ENCODE measurements at places on chromosomes 4 and X. TPM values are rescaled to one million over a fixed set of nuclear protein-coding genes. Genes with fewer than 3 reads are reported as not detected.
A peak's percentile ranks its signal among the peaks of the same experiment; 100 is the strongest.

- H3K27ac ChIP-seq = no peak overlapping the region
- H3K36me3 ChIP-seq = no peaks in the 10 kb centered on the region
- no peaks in the 10 kb centered on the region for H3K4me1 ChIP-seq
- no peaks in the 10 kb centered on the region for H3K27me3 ChIP-seq
- no peak for DNase-seq
These were observed 20.4 kb downstream of the UVSSA start for GRCh38 chr4:1367230-1367935.

Gene RHOXF1
- not detected for total RNA-seq

DNA sequence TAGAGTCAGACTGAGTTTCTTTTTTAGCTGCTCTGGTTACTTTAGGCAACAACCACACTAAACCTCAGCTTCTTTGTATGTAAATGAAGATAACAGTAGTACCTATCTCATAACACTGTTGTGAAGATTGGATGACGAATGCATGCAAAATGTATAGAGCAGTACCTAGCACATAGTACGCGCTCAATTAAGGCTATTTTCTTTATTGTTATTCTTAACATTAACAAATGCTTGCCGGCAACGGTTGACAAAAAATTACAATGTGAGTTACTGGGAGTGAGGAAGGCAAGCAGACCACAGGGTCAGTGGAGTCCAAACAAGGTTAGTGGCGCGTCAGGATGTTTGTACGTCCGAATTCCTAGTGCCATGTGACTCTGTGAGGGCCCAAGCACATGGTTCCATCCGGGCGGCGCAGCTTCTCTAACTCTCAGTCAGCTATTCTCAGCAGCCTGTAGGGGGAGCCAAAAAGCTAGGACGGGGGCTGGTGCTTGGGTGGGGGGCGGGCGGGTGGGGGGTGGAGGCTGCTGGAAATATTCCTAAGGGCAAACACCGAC, 821 bp upstream of the NALF2 start:
- H3K4me1 ChIP-seq = no peaks in the 10 kb centered on the region
- no peak overlapping the region for H3K27ac ChIP-seq
- H3K4me3 ChIP-seq = peak overlapping the region; percentile 80
- no peaks in the 10 kb centered on the region for H3K36me3 ChIP-seq

Gene MED14
- total RNA-seq = 57.6 TPM

Gene NLGN4X
- total RNA-seq = 51.3 TPM

Gene F8A3
- 0.31 TPM for total RNA-seq

DNA sequence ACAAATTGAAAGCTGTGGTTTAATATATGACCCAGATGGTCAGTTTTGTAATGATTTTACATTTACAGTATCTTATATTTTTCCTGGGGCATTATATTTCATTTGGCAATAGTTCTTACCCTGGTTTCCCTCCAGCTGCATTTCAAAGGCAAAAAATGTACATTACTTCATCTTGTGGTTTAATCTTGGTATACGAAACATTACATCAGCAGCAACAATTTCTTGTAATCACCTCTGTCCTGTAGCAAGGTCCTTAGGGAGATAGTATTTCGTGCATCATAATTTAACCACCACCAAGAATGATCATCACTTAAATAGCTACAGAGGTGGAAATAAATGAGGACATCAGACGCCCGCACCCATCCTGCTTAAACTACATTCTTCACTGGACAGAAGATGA, 48.8 kb downstream of the HS6ST2 start:
- DNase-seq = no peak
- no peaks in the 10 kb centered on the region for H3K4me1 ChIP-seq
- H3K4me3 ChIP-seq = no peak overlapping the region
- H3K36me3 ChIP-seq = no peaks in the 10 kb centered on the region
- no peak overlapping the region for H3K27ac ChIP-seq

DNA sequence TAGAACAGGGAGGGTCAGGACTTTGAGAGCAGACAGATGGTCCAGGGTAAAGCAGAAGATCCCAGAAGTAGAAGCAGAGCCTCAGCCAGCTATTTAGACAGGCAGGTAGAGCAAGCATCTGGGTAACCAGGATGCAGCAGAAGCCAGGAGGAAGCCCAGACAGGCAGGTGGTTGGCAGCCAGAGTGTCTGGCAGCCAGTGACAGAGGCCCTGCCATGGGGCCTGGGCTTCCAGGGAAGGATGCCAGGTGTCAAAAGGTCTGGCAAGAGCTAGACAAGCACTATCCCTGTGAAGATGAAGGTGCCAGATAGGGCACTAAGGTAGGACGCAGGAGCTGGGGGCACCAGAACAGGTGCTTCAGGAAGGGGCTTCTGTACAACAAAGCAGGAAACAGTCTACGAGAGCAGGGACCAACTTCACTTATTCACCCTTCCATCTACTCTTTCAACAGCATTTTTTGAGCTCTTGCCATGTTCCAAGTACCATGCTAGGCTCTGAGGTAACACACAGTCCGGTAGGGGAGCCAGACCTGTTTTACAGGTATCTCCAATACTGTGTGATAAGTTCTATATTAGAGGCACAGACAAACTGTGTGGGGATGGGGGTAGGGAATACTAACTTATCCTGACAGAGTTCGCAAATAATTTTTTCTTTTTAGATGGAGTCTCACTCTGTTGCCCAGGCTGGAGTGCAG, 38.1 kb upstream of the GJB1 start:
- no peak for DNase-seq
- no peaks in the 10 kb centered on the region for H3K36me3 ChIP-seq
- peaks cover 3% of the 10 kb centered on the region for H3K27me3 ChIP-seq
- H3K27ac ChIP-seq = no peak overlapping the region

DNA sequence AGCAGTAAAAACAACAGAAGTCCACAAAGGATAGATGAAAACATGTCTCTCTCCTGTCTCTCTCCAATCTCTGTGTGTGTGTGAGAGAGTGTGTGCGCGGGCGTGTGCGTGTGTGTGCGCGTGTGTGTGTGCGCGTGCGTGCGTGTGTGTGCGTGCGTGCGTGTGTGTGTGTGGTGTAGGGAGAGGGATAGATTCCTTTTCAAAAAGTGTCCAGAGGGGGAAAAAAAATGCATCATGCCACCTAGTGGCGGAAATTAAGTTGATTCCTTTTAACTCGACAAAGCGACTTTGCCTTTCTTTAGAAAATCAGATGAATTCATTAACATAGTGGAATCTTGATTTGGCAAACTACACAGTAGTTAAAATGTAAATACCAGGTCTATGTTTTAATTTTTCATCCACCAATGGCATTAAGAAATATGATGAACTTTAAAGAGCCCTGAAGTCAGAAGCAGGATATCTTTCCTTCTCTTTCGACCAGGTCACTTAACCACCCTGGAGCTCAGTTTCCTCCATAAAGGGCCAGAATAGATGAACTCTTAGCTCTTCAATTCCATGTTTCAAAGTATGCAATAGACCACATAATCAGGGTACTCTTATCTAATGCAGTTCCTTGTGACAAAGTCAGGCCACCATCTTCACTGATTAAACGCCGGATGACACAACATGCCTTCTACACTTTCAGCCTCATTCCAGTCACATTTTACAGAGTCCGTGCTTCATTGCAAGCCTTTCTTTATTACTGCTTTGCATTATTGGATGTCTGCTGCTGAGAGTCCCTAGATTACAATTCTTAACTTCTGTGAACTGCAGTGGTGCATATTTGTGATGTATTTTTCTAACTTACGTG, 162.8 kb downstream of the FBXO8 start:
- H3K4me3 ChIP-seq = peak overlapping the region; percentile 88
- no peaks in the 10 kb centered on the region for H3K36me3 ChIP-seq
- H3K27ac ChIP-seq = no peak overlapping the region
- no peaks in the 10 kb centered on the region for H3K27me3 ChIP-seq
- peak; percentile 39 for DNase-seq
- peaks cover 2% of the 10 kb centered on the region for H3K4me1 ChIP-seq

Gene ARHGEF38
- total RNA-seq = not detected

Gene GNRHR
- not detected for total RNA-seq

- H3K36me3 ChIP-seq = no peaks in the 10 kb centered on the region
- no peak for DNase-seq
- no peak overlapping the region for H3K4me3 ChIP-seq
- no peak overlapping the region for H3K27ac ChIP-seq
- H3K27me3 ChIP-seq = no peaks in the 10 kb centered on the region
These were observed 113.0 kb downstream of the DTHD1 start for GRCh38 chr4:36394352-36394903.

DNA sequence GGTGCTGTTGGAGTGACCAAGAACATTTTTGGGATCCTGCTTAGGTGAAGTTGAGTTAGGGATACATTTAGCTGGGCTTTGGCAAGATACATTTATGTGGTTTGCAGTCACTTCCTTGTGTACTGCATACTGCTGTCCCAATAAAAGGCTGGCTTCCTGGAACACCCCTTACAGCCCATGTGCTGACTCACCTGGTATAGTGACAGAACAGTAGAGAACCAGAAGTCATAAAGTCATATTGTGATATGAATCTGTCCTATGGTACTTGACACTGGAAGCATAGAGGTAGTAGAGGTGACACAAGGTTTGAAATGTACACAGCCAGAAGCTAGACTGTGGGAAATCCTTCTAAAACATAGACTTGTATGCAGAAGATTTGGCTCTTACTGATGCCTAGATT, 55.3 kb upstream of the SLC25A43 start:
- H3K27ac ChIP-seq = no peak overlapping the region
- no peaks in the 10 kb centered on the region for H3K36me3 ChIP-seq
- H3K4me1 ChIP-seq = no peaks in the 10 kb centered on the region
- no peak overlapping the region for H3K4me3 ChIP-seq

Gene MTTP
- 0.26 TPM for total RNA-seq

GRCh38 chr4:109177096-109177810, 125.2 kb downstream of the COL25A1 start:
- H3K27me3 ChIP-seq = no peaks in the 10 kb centered on the region
- peaks cover 7% of the 10 kb centered on the region for H3K4me1 ChIP-seq
- H3K36me3 ChIP-seq = no peaks in the 10 kb centered on the region
- no peak for DNase-seq

- H3K27ac ChIP-seq = no peak overlapping the region
- H3K4me3 ChIP-seq = no peak overlapping the region
- H3K36me3 ChIP-seq = peaks cover 4% of the 10 kb centered on the region
- H3K27me3 ChIP-seq = peaks cover 9% of the 10 kb centered on the region
These were observed 3.4 kb upstream of the MAML3 start for GRCh38 chr4:140157341-140157740.

GRCh38 chrX:121103381-121103780, 56.0 kb downstream of the GLUD2 start:
- no peak overlapping the region for H3K4me3 ChIP-seq
- H3K4me1 ChIP-seq = no peaks in the 10 kb centered on the region
- no peaks in the 10 kb centered on the region for H3K27me3 ChIP-seq
- no peaks in the 10 kb centered on the region for H3K36me3 ChIP-seq
- DNase-seq = no peak

GRCh38 chr4:108109997-108110416, 58.7 kb downstream of the LEF1 start:
- H3K4me1 ChIP-seq = peaks cover 6% of the 10 kb centered on the region
- H3K27ac ChIP-seq = no peak overlapping the region
- H3K4me3 ChIP-seq = no peak overlapping the region
- no peak for DNase-seq
- H3K27me3 ChIP-seq = no peaks in the 10 kb centered on the region
- no peaks in the 10 kb centered on the region for H3K36me3 ChIP-seq

DNA sequence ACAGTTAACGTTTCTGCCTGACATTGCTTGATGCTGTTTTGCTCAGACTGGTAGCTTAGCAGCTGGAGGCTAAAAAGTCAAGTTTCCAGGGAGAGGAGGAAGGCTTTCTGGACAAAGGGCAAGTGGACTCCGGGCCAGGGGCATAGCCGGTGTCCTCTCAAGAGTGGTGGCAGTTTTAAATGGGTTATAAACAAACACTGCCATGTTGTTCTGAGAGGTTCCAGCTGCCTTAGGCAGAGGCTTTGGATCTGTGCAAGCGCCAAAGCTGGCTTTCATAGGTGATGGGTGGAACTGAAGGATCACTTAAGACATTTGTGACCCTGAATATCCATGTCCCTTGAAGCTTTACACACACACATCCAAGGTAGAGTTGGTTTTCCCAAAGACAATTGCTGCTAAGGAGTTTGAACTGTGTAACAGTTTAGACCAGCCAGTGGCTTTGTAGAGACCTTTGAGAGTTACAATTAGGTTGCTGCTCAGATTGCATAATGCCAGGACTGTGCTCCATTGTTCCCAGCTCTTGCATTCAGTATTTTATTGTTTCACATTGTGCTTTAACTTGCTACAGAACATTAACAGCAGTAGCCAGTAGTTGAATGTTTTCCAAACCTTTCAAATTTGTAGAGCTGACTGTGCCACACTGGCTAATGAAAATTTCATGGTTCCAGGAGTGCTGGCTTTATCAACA, 54.1 kb upstream of the AP1S2 start:
- no peaks in the 10 kb centered on the region for H3K36me3 ChIP-seq
- H3K27ac ChIP-seq = no peak overlapping the region
- no peaks in the 10 kb centered on the region for H3K27me3 ChIP-seq
- H3K4me1 ChIP-seq = no peaks in the 10 kb centered on the region
- no peak for DNase-seq

Gene PABPC1L2B
- total RNA-seq = 9.4 TPM

- H3K36me3 ChIP-seq = no peaks in the 10 kb centered on the region
- no peaks in the 10 kb centered on the region for H3K4me1 ChIP-seq
- no peak overlapping the region for H3K4me3 ChIP-seq
- H3K27ac ChIP-seq = no peak overlapping the region
- no peaks in the 10 kb centered on the region for H3K27me3 ChIP-seq
These were observed 186.6 kb downstream of the SOX3 start for GRCh38 chrX:140318296-140318695.

- H3K4me3 ChIP-seq = no peak overlapping the region
- no peak overlapping the region for H3K27ac ChIP-seq
- H3K27me3 ChIP-seq = no peaks in the 10 kb centered on the region
- H3K36me3 ChIP-seq = no peaks in the 10 kb centered on the region
These were observed 22.5 kb downstream of the APOOL start for GRCh38 chrX:85026170-85026569.

DNA sequence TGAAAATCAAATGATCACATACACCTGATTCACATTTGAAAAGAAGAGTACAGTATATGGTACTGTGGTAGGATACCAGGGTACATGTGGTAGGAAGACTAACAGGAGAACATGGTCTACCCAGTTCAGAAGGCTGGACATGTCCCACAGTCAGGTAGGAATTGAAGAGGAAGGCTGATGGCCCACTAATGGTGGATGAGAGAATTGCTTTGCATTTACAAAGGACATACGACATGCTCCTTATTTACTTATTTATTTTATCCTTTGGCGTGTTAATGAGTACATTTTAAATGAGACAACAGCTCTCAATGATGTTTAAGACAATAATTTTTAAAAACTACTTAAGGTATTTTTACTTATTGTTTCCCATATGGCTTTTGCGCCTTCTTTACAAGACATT, 106.7 kb upstream of the BMP2K start:
- H3K27ac ChIP-seq = no peak overlapping the region
- no peak overlapping the region for H3K4me3 ChIP-seq
- H3K4me1 ChIP-seq = peaks cover 46% of the 10 kb centered on the region
- peaks cover 2% of the 10 kb centered on the region for H3K27me3 ChIP-seq
- DNase-seq = no peak

DNA sequence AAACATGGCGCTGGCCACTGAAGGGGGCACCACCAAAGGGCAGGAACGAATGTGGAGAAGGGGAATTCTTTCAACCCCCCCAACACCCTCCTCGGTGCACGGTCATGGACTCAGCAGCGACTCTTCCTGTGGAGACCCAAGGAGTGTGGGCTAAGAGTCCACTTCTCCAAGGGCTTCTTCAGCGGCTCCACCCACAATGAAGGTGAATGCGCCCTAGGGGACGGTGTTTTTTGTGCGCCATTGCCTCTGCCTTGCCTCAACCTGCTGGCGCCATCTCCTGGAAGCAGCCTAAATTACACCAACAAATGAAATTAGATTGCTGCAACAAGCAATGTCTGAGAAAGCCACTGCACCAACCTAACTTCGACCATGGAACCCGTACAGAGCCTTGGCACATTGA, 169.2 kb upstream of the MAGEB18 start:
- DNase-seq = peak; percentile 52
- H3K27me3 ChIP-seq = no peaks in the 10 kb centered on the region
- H3K27ac ChIP-seq = no peak overlapping the region
